Activated T-cell treated with anti-CD3 and anti-CD28 coated beads, Interleukin-2, amount 50 U/mL, for 1 hour (primary cell): ENCODE measurements at places on chromosomes 11 and 22.
A peak's percentile ranks its signal among the peaks of the same experiment; 100 is the strongest.

DNA sequence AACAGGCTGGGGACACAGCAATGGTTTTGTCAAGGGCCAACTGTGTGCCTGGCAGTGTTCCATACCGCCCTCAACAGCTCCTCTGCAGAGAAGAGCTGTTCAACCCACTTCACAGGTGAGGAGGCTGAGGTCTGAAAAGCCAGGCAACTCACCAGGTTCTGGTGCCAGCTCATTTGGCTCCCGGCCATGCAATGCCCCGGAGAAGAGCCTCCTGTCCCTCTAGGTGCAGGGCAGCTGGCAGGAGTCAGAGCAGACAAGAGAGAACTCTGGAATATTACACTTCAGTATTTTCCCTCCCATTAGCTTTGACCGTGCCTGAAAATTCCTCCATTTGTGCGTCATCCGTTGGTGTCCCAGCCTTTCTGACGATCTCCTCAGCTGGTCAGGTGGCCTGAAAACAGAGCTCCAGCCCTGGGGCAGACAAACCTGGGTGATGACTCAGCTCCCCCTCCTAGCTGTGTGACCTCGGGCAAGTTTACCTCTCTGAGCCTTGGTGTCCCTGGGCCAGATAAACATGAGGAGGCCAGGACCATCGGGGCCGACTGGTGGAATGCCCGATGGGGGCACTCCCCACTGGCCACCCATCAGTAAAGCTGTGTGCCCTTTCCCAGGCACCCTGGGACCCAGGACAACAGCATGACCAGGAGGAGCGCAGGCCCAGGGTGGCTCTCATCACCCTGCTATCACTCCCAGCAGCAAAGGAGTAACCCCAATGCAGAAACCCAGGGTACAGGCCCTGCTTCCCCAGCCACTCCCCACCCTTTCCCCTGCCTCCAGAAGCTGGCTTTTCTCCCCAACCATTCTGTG is 9.6 kb upstream of the C1QTNF6 start:
- no peak for DNase-seq

DNA sequence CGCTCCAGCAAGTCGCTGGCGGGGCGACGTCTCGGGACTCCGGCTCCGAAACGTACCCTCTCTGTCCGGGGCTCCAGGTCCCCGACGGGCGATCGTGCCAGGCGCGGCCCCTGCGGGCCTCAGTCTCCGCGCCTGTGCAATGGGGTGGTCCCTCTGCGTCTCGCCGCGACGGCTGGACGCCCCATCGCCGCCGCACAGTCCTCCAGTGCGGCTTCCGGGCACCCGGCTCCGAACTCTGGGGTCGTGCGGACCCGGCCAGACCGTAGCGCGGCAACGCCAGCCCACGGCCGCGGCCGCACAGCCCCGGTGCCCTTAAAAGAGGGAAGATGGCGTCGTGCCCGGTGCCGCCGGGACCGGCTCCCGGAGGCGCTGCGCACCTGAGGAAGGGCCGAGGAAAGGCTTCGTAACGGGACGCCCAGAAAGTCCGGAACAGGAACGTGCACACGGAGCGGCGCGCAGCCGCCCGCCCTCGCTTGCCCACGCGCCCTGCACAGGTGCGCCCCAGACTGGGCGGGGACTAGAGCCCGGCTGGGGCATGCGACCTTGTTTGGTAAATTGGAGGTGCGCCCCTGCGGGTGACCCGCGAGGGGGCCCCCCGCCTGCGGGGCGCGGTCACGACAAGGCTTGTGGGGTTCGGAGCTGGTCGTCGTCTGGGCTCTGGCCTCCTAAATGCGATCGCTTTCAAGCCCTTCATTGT is 525 bp downstream of the BIK start:
- DNase-seq = peak; percentile 65

GRCh38 chr22:17192186-17192585 is 27.0 kb downstream of the ADA2 start:
- DNase-seq = no peak

DNA sequence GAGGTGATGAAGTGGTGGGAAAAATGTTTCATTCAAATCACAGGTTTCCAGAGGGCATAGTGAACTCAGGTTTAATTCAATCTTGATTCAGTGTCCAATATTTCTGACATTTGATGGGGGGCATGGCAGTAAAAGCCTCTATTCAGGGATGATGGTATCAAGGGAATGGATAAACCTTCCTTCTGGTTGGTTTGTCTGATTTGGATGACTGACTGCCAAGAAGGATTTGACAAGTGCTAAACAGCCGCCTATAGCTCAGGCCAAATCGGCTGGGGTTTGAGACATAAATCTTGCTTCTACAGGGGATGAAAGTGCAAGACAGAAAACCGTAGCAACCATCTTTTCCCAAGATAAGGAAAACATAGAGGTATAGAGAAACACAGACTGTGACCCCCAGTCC is 121.8 kb upstream of the C11orf87 start:
- DNase-seq = no peak

DNA sequence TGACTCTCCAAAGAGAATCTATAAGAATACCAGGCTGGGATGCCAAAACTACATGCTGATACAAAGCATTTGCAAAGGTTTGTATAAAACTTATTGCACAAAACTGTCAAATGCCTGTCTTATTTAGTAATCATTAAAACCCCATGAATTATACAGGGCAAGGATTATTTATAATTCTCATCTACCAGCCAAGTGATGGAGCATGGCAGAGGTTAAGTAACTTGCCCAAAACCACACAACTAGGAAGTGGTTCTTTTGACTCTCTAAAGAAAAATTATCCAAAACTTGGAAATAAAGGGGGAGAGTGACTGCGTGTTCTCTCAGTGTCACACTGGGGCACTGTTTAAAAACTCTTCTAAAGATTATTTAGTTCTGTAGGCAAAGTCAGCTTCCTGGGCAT is 17.4 kb upstream of the CLMP start:
- no peak for DNase-seq

DNA sequence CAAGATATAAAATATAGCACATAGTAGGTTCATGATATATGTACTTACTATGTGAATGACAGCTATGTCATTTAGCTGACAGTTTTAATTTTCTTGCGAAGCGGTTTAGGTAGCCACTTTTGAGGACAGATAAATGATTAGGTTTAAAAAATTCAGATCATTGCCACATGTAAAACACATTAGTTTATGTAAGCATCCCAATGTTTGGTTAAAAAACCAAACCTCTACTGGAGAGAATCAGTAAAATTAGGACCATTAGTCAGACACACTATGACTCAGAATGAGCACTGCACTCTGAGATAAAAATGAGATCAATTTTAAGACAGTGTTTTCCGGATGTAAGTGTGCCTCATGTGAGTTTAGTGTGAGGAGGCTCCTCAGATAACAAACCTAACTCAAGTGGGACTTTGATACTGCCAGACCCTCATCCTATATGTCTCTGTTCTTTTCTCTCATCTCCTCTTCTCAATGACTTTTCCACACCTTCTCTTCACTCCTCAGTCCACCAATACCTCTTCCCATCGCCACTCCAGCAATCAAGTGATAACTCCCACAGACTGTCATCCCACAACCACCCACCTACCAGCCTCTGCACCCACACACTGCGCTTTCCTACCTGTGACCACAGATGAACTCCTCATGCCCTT is 6.8 kb upstream of the OR2AT4 start:
- DNase-seq = no peak

- peak; percentile 57 for DNase-seq
Observed at GRCh38 chr22:39960791-39961746, 872 bp downstream of the TMA7B start.

GRCh38 chr11:61679296-61679695 is 895 bp upstream of the DAGLA start:
- no peak for DNase-seq

DNA sequence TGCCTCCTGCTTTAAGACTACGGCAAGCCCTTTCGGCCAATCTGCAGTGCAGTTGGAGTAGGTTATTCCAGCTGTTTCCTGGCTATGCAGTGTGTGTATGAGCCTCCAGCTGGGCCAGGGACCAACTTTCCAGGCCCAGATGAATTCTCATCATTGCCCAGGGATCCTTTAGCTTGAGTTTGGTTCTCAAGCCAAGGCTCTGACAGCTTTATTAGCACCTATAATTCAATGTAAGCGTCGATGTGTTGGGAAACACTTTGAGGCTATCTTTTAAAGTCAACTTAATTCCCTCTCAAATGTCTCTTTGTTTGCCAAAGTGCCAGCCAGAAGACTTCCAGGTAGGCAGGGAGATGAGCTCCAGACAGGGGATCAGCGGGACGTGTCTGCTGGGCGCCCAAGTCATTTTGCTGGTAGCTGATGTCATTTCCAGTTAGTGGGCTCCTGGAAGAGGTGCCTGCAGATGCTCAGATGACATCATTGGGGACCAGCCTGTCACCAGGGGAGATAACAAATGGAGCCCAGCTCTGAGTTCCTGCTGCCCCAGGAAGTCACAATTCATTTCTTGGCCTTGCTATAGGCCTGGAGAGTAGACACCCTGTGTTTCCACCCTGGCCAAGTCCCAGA is 520.4 kb downstream of the SOX6 start:
- no peak for DNase-seq

- DNase-seq = no peak
Observed at GRCh38 chr11:130050257-130050656, 19.4 kb upstream of the APLP2 start.

- DNase-seq = no peak
Observed at GRCh38 chr11:132037467-132037862, 667.0 kb downstream of the NTM start.

- DNase-seq = no peak
Observed at GRCh38 chr11:85791409-85791990, 19.4 kb downstream of the SYTL2 start.

DNA sequence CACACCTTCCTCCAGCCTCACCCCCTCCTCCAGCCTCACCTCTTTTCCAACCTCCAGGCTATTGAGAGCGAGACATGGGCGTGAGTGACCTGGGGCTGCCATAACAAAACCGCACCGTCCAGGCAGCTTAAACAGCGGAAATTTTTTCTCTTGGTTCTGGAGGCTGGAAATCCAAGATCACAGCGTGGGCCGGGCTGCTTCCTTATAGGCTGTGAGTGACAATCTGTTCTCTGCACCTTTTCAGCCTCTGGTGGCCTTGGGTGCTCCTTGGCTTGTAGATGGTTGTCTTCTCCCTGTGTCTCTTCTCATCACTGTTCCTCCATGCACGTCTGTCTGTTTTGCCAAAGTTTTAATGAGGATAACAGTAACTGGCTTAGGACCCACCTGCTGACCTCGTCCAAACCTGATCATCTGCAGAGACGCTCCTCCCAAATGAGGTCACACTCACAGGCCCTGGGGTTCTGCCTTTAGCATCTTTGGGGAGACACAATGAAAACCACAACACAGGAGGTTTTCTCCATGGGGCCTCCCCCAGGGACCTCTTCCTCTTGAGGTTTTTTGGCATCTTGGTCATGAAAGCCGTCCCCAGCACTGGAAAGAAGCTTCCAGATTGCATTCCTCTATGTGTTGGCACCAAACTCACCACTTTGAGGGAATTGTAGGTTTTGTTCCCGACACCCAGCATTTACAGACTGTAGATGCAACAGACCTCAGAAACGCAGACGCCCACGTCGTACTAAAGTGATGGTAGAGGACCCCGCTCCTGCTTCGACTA is 878.1 kb downstream of the BRD1 start:
- DNase-seq = no peak

DNA sequence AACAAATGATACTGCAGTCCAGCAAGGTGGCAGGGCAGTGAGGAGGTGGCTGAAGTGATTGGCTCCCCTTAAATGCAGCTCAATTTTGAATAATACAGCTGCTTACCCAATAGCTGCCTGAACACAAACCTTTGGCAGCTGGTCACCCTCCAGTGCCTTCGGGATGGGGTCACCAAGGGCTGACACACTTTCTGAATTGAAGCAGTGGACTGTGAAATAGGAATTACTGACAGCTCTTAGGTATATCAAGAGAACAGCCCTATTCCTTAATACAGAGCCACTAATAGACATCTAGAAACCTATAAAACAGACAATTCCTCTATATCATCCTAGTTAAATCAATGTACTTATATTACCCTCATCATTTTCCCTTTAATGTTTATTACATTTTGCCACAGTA is 474.2 kb upstream of the KIRREL3 start:
- DNase-seq = no peak

- DNase-seq = no peak
Observed at GRCh38 chr11:117218133-117218915, 13.5 kb downstream of the PCSK7 start.

DNA sequence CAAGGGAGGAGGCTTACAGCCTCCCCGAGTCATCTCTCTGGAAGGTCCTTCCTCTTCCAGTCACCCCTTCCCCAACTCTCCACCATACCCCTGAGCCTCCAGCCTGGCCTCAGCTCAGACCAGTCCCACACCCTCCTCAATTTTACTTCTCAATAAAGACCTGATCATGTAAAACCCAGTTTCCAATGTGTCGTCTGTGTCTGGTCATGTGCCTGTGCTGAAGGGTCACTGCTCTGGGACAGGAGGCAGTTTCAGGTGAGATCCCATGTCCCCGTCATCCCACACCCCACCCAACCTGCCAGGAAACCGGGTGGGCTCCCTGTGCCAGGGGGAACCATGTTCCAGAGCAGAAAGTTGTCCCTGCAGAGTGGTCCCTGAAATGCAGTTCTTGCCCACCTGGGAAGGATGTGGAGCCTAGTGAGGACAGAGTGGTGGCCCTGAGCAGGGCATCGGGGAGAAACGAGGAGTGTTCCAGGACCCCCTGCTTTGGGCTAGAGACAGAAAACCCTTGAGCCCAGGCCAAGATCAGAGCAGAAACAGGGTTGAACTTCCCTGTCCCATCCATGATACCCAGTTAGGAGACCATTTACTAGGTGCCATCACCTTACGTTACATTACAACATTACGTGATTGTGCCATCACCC is 19.4 kb downstream of the IGLL5 start:
- DNase-seq = no peak

DNA sequence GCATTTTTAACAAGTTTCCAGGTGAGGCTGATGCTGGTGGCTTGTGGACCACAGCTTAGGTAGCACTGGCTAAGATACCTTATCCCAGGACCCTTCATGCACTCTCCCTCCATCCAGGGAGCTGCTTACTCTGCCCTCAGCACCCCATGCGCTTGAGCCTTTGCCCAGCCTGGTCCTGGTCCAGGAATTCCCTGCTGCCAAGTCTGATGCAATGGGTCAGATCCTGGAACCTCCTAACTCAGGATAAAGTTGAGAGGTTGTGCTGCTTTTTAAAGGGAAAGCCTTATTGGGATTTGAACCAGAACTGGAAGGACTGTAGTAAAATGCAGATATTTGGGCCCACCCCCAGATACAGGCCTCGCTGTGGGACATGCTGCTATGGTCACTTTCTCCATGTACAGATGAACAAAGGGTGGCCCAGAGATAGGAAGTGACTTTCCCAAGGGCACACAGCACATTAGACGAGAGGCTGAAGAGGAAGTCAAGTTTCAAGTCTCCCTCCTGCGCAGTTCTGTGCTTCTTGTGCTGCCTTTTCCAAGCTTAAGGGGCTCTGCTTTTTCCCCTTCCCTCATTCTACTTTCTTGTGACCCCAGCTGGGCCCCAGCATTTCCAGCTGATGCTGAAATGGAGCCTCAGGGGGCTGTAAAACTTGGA is 824 bp upstream of the LGALS12 start:
- DNase-seq = no peak

DNA sequence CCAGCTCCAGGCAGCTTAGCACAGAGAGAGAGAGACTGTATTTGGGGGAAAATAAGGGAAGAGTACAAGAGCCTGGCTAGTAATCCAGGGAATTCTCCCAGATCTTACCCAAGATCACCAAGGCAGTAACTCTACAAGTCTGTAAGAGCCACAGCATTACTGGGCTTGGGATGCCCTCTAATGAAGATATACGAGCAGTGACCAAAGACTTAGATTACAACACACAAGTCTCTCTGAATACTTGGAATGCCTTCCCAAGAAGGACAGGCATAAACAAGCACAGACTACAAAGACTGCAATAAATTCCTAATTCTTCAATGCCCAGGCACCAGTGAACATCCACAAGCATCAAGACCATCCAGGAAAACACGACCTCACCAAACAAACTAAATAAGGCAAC is 17.7 kb downstream of the DNAJC24 start:
- DNase-seq = no peak
